Effector memory CD4-positive, alpha-beta T cell (primary cell): ENCODE measurements at places on chromosomes 6 and 20.

DNA sequence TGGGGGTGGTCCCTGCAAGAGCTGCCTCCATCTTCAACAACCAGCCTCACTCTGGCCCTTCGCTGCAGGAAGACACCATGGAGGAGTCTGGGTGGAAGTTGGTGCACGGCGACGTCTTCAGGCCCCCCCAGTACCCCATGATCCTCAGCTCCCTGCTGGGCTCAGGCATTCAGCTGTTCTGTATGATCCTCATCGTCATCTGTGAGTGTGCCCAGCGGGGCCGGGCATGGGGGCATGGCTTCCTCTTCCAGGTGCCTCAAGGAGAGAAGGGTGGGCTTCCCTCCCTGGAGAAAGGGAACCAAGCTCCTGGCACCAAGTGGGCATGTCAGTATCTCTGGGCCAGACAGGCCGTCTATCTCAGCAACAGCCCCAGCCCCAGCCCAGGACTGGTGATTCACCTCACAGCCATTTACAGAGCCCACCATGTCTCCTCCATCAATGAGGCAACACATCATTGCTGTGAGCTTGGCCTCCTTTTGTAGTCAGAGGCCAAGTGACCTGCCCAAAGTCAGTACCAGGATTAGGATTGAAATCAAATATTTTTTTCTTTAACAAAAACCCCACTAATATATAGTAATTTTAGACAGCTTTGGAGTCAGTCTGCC lies 40.2 kb downstream of the TM9SF4 start:
- no peak for DNase-seq

DNA sequence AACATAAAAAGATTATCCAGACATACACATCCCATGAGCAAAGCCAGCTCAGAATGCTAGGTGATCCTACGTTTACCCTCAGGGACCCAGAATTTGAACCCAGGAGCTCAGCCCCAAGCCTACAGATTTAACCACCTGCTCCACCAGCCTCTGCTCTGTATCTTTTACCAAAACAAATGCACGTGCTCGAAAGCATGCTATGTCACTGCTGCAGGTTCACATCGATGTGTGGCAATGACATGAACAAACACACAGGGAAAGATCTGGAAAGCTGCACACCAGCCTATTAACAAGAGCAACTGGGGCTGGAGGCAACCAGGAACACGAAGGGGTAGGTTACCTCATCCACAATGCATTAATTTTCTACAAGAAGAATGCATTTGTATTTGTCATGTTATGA lies 32.1 kb downstream of the PREX1 start:
- no peak for DNase-seq

- DNase-seq = no peak
These were observed 65.1 kb upstream of the TOP1 start for GRCh38 chr20:40963505-40963845.

DNA sequence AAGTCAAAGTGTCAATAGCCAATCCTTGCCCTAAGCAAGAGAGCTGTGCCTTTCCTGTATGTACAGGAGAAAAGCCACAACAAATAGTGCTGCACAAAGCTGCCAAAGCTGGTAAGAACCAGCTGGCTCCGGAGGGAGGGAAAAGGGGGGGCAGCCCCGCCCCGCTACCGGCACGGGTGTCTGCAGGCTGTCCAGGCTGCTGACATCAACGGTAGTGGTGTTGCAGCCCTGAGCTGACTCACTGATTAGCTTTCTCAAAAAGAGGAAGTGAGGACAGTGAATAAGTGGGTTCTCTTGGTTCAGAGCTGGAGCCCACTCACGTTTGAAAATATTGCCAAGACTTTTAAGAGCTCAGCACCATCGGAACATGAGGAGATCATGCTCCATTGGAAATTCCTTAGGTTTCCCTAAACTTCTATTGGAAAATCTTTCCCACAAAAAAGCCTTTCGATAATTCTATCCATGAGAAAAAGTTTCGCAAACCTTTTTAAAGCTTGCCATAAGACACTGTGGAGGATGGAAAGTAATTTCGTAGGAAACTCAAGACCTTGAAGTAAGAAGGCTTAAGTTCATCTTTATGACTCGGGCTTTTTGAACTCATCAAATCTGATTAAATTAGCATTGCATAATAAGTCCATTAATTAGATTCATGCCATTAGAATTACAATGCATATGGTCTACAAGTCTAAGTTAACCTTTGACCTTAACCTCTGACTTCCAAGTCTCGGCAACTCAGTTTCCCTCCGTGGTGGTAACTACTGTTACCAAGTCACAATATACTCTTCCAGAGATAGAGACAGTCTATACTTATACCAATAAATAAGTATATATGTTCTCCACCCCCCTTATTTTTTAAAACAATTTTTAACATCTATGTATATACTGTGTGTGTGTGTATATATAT lies 67.0 kb downstream of the TNFRSF21 start:
- DNase-seq = peak; percentile 8

DNA sequence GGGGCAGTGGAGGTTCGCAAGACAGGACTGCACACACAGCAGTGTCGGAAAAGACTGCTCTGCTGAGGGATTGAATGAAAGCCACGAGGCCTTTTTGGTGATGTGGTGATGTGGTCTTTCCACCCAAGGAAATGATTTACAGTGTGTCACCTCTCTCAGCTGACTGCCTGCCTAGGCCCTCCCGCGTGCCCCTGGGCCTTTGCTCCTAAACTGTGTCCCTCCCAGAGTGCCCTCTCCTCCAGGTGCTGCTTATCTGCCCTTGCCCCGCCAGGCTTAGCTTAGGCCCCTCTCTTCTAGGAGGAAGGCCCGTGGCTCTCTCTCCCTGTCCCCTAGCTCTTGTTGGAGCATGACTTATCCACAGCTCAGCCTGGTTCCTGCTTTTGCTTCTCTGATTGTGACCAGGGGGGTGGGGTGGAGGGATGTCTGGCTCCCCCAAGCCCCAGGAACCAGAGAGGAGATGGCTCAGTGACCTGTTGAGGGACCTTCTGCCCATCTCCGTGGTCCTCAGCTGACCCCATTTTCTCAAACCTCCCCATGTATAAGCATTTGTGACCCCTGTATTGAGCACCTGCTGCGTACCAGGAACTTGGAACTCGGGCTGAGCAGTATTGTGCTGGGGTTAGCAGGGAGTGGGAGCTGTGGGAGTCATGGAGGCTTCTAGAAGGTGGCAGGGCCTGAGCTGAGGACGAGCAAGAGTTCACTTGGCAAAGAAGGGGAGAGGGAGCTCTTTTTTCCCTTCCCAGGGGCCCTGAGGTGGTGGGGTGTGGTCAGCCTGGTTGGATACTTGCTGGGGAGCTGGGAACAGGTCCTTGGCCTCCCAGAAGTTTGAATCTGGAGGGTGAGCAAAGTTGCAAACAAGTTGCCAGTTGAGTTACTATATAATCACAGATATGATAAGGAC lies 2.2 kb downstream of the SRC start:
- DNase-seq = no peak

DNA sequence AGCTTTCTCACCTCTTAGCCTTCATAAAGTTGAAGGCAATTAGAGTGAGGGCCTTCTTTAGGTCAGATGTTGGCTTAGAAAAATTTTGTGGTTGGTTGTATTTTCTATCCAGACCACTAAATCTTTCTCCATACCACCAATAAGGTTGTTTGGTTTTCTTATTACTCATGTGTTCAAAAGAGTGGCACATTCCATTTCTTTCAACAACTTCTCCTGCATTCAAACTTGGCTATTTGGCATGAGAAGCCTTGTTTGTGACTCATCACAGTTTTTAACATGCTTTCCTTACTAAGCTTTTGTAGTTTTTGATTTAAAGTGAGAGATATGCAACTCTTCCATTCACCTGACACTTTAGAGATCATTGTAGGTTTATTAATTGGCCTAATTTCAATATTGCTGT lies 949.6 kb downstream of the TBC1D32 start:
- DNase-seq = no peak

DNA sequence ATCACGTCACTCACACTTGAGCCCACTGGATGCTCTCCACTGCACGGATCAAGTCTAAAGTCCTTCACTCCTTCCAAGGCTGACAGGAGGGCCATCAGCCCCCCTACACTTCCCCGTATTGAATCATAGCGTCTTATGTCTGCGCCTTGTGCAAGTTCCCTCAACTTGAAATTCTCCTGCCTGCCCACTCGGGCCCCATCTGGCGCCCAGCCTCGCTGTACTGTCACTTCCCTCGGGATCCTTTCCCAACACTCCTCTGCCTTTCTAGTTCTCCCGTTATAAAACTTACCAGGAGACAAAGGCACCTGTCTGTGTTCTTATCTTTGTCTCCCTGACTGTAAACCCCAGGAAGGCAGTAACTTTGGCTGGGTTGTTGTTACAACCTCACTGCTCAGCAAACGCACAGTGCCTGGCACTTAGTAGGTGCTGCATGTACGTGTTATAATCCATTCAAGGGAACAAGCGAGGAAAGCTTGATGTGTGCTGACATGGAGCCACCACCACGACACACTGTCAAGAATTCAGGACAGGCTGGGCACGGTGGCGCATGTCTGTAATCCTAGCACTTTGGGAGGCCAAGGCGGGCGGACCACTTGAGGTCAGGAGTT lies 33.8 kb upstream of the ZFAND3 start:
- no peak for DNase-seq

DNA sequence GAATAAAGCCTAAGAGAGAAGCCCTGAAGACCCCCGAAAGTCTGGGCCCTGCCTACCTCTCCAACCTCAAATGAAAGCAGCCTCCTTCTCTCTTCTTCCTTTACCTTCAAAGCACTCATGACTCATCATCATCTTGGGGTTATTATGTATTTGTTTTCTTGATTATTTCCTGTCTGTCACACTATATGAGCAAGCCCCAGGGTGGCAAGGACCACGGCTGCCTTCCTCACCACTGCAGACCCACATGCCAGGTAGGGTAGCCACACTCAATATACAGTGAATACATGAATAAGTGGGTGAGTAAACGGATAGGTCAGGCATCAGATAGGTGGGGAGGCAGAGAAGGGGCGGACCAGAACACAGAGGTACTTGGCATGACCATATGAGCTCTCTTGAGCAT lies 8.8 kb downstream of the WFDC3 start:
- DNase-seq = no peak

GRCh38 chr20:4045741-4046140 lies 30.4 kb upstream of the RNF24 start:
- no peak for DNase-seq

- DNase-seq = no peak
These were observed 73.7 kb downstream of the PRND start for GRCh38 chr20:4795394-4795793.

GRCh38 chr6:79671600-79672266 lies 40.6 kb downstream of the SH3BGRL2 start:
- no peak for DNase-seq

DNA sequence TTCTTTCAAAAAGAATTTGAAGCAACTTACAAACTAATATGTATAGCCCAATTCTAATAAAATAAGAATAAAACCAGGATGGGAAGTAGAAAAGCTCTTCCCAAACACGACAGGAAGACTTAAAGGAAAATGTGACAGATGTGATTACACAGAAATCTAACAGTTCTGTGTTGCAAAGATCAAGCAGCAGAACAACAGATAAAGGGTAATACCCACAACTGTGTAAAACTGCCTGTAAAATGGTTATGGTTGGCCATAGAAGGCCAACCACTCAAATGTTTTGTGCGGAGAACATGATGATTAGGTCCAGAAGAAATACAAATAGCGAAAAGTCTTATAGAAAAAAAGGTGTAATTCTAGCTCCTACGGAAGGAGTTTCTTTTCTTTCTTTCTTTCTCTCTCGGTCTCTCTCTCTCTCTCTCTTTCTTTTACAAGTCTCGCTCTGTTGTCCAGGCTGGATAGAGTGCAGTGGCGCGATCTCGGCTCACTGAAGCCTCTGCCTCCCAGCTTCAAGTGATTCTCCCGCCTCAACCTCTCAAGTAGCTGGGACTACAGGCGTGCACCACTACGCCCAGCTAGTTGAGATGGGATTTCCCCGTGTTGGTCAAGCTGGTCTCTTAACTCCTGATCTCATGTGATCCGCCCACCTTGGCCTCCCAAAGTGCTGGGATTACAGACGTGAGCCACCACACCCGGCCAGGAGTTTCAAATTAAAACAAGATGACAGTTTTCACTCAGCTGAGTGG lies 128.5 kb downstream of the QRSL1 start:
- no peak for DNase-seq

DNA sequence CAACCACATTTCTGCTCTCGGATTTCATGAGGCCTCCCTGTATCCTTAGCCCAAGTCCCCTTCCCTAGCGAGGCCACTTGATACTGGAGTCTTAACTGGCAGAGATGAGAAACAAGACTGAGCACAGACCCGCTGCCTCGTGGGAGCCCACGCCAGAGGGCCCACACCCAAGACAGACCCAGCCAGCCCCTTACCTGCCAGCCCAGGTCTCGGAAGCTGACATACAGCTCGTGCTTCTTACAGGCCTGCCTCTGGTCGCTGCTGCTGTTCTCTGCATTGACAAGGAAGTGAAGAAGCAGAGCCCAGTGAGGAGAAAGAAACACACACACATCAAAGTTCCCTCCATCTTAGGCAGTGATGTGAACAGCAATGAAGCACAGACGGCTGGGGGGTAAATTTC lies 91.7 kb downstream of the BMP7 start:
- DNase-seq = no peak
